ENCODE measurements at places on chromosomes 11 and 22.

DNA sequence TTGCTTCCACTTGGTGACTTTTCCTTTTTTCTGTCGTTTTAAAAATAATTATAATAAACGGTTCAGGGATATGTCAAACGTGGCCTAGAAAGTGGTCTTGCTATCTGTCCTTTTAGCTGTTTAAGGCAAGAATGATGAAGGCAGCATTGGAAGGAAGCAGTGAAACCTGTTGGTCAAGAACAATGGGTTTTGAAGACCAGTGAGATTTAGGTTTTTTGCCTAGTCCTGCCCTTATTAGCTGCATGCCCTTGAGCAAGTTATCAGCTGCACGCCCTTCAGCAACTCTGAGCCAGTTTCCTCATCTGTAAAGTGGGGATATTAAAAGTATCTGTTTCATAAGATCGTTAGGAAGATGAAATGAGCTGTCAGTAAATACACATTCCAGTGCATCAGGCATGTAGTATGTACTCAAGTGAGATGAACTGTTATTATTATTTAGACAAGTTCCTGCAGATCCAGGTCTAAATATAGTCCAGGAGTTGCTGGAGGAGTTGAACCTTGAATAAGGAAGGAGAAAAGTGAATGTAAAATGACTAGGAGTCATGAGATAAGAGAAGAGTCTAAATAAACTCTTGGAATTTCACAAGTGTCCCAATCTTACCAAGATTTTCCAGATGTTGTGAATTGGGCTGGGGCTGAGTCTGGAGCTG lies 90.8 kb upstream of the HSD17B12 start:
- DNase-seq: no peak

- no peak for DNase-seq
Observed at GRCh38 chr11:115612046-115612730, 108.0 kb upstream of the CADM1 start.

GRCh38 chr22:41772645-41773044 lies 27.8 kb upstream of the CCDC134 start:
- DNase-seq: no peak

GRCh38 chr11:71163371-71163770 lies 89.0 kb downstream of the SHANK2 start:
- DNase-seq: no peak

- DNase-seq: no peak
Observed at GRCh38 chr11:99960536-99960935, 726.6 kb upstream of the ARHGAP42 start.

Data from activated T-cell treated with anti-CD3 and anti-CD28 coated beads, Interleukin-2, amount 50 U/mL, for 4 hours (primary cell).